Hepatic stellate cell (primary cell): ENCODE measurements at places on chromosomes 4 and X.

DNA sequence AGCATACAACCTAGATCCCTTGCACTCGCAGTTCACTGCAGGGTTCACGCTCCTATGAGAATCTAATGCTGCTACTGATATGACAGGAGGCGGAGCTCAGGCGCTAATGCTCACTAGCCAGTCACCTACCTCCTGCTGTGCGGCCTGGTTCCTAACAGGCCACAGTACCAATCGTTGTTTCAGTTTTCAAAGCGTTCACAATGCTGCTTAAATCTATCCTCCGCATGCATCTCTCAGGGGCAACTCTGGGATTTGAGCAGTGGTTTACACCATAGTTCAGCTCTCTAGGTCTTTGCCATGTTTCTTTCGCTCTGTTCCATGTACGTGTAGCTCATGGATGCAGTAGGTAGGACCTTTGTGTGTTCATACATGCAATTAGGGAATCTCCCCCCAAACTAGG is 47.2 kb downstream of the CLOCK start:
- DNase-seq, result no peak

DNA sequence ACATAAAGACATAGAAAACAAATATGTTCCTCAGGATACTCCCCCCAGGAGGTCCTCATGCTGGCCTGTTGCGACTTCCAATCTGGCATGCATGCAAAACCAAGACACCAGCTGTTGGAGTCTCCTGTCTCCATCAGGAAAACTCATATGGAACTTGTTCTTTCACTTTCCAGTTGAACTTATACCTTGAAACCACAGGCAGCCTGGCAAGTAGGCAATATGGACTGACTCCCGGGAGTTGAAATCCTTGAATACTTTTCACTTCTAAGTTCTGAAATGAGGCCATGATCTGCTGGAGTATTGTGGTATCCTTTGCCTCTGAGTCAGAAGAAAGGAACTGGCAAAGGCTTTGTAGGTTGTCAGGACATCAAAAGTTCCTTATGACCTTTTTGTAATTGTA is 444.2 kb downstream of the IDS start:
- no peak for DNase-seq

DNA sequence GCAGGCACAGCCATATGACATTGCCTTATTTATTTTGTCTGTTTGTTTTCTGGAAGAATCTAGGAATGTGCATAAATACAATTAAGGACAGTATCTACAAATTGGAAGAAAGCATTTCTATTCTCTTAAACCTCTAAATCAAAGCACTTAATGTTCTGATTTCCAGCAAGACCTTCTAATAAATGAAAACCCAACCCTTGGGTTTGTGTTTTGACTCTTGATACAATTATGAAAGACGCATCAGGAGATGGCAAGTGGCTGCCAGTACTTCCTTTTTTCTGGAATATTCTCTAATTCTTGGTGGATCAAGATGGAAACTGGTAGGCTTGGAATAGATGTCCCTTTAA is 437 bp upstream of the CPE start:
- DNase-seq, result no peak

DNA sequence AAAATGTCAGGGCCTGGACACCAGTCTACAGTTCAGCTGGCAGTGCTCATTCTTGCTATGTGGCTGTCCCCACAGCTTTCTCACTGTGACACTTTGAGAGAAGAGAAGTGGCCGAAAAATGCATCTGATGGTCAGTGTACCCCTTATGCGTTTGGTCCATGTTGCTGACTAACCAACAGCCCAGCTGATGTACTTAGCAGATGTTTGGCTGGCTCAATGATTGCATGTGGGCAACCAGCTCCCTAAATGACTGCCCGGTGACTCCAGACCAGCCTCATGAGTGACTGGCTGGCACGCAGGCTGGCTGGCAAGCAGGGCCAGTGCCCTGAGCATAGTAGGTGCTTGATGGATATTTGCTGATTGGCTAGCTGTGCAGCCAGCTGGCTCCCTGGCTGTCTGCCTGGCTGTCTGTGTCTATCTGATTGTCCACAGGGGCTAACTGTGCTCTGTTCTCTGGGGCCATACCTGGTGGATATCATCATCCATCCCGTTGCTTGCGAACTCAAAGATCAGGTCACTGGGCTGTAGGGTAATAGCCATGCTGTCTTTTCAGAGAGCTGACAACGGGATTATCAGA is 29.4 kb downstream of the ELF4 start:
- no peak for DNase-seq

GRCh38 chr4:139514382-139515059 is 41.5 kb downstream of the SETD7 start:
- no peak for DNase-seq
